ENCODE measurements at places on chromosomes 7 and 10. TPM values are rescaled to one million over a fixed set of nuclear protein-coding genes. Genes with fewer than 3 reads are reported as not detected.

Gene CDK13
- total RNA-seq = 95.4 TPM

DNA sequence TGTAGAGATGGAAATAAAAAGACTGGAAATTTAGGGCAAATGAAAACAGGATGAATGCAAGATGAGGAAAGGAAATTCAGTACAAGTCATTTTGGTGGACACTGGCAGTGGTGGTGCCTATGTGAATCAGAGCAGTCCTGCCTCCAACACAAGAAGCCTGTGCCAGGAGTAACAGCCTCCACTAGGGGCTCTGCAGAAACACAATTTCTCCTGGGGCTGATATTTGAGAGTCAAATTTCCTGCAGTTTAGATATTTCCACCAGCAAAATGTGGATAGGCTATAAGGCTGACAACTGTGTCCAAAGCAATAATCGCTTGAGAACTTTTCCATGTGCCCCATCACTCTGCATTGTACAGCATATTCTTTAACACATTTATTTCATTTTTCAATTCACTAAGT, 4.7 kb upstream of the PLXDC2 start:
- DNase-seq = peak; percentile 75

- peak; percentile 86 for DNase-seq
These were observed 15.0 kb upstream of the GFRA1 start for GRCh38 chr10:116287906-116288501.

- DNase-seq = peak; percentile 22
These were observed 180.0 kb downstream of the BTAF1 start for GRCh38 chr10:92103376-92104090.

GRCh38 chr10:131531265-131532190, 220.0 kb upstream of the TCERG1L start:
- no peak for DNase-seq

Gene OPTN
- total RNA-seq = 29.5 TPM

Data from tongue (tissue), 3 donors.